ENCODE measurements at places on chromosomes 6 and 20. TPM values are rescaled to one million over a fixed set of nuclear protein-coding genes. Genes with fewer than 3 reads are reported as not detected.

Gene TP53TG5
- total RNA-seq: not detected

Gene GRIK2
- 0.97 TPM for total RNA-seq

DNA sequence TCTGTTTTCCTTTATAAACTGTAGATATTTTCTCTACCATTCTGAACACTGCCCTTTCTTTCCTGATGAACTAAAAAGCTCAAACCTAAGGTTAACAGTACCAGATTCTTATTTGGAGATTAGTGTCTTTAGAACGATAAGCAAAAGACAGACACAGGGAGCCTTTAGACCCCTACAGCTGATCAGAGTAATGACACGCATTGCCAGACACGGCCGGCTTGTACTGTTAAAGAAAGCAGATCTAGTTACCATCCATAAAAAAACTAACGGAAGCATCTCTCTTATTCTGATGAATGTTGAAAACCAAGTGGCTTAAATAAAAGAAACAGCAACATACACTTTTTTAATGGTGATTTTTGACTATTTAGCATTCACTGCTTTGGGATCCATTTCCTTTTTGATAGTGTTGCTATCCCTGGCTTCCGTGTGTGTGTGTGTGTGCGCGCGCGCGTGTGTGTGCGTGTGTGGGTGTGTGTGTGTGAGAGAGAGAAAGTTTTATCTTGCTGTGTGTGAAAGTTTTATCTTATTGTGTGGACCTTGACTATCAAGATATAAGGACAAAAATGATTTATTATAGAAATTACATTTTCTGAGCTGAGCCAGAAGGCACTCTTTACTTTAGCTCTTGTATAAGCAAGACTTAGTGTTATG lies 95.6 kb upstream of the SLC35B3 start:
- no peak for DNase-seq

Gene ANKRD66
- total RNA-seq: not detected

DNA sequence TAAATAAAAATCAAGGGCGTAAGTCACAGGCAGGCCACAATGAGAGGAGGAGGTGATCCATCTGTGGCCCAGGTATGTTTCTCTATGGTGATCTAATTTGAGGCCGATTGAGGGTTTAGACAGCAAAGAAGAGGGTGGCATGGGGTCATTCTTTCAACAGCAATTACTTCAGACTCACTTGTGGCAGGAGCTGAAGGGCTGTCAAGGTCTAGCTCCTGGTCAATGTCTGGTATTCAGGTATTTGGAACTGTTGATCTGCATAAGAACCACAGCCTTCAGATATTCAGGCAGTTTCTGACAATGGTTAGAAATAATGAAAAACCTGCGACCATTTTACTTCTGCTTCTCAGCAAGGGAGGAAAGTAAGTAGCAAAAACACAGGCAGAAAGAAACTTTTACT lies 259.6 kb downstream of the FOXC1 start:
- no peak for DNase-seq
